ENCODE measurements at places on chromosomes 7 and 10. TPM values are rescaled to one million over a fixed set of nuclear protein-coding genes. Genes with fewer than 3 reads are reported as not detected.

DNA sequence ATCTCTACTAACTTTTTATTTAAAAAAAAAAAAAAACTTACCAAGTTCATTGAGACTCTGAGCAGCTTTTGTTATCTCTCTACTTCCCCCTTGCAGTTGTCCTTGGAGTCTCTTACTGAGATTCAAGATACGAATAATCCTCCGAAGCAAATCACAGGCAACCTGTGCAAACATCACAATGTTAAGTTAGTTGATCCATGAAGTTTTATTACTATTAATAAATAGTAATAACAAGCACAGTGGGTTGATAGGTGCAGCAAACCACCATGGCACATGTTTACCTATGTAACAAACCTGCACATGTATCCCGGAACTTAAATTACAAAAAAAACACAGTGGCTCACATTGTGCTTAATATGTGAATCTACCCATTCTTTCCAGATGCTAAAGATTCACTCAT, 36.5 kb downstream of the COG5 start:
- no peak for DNase-seq
- no peaks in the 10 kb centered on the region for H3K27me3 ChIP-seq
- H3K4me3 ChIP-seq = no peak overlapping the region
- peaks cover 29% of the 10 kb centered on the region for H3K36me3 ChIP-seq

DNA sequence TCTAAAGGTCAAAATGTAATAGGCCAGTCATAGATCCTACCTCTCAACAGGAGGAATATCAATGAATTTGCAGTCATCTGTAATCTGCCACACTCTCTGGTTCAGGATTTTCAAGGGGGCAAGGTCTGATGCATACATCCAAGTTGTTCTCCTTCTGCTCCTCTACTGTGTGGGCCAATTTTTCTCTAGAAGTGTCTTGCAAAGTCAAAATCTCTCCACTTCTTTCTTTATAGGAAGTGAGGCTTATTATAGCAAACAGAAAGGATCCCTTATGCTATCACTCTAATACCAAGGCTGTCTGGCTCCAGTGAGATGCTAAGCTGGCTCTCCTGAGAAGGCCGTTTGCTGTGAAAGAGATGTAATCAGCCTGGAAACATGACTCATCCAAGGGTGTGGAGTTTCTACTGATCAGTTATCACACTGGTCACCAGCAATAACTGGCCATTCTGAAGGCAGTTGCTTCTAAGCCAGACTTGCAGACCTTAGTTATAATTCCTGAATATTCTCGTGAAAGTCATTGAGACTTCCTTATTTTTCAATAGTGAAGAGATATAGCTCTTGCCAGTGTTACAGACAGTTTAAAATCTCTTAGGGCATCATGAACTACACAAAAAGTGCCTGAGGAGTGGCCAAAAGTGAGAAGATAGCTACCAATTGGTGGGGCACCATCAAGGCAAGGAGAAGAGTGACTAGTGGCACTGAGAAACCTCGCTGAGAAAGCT, 43.2 kb upstream of the LRGUK start:
- H3K27me3 ChIP-seq = no peaks in the 10 kb centered on the region
- DNase-seq = no peak
- no peaks in the 10 kb centered on the region for H3K36me3 ChIP-seq
- H3K27ac ChIP-seq = no peak overlapping the region
- no peak overlapping the region for H3K4me3 ChIP-seq

FGFR2 gene
- 17.9 TPM for total RNA-seq

- H3K36me3 ChIP-seq = no peaks in the 10 kb centered on the region
- no peak for DNase-seq
- H3K27ac ChIP-seq = no peak overlapping the region
These were observed 72.9 kb upstream of the GPR22 start for GRCh38 chr7:107396990-107397389.

GRCh38 chr7:80453699-80454340, 58.0 kb downstream of the GNAT3 start:
- DNase-seq = no peak
- no peak overlapping the region for H3K4me3 ChIP-seq
- H3K4me1 ChIP-seq = peaks cover 17% of the 10 kb centered on the region
- H3K27me3 ChIP-seq = no peaks in the 10 kb centered on the region
- no peak overlapping the region for H3K27ac ChIP-seq

All from stomach (tissue), 19 donors.